GM12878 (cell line): ENCODE measurements at places on chromosomes 1 and 21. TPM values are rescaled to one million over a fixed set of nuclear protein-coding genes. Genes with fewer than 3 reads are reported as not detected.

DNA sequence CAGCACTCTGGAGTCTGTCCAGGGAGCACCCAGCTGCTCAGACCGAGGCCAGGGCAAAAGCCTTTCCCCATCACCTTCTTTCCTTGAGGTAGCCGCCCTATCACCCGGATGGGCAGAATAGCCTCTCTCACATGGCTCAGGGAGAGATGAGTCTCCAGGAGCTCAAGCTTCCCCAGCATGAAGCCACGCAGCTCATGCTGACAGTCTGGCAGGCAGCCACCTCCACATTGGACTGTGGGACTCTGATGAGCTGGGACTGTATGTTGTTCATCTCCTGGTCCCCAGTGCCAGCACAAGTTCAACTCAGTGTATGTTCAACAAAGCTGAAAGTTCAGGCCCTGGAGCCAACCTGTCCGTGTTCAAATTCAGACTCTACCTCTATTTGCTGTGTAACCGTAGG is 75.2 kb upstream of the ZC3H12A start:
- H3K27ac ChIP-seq, result no peak overlapping the region
- peaks cover 1% of the 10 kb centered on the region; the same call in 1 of the 2 replicates for H3K27me3 ChIP-seq
- no peaks in the 10 kb centered on the region for H3K4me1 ChIP-seq
- no peak overlapping the region for H3K4me3 ChIP-seq

GRCh38 chr1:74811436-74812179 is 78.7 kb downstream of the TYW3 start:
- H3K36me3 ChIP-seq, result no peaks in the 10 kb centered on the region
- no peaks in the 10 kb centered on the region for H3K27me3 ChIP-seq
- peaks cover 16% of the 10 kb centered on the region for H3K4me1 ChIP-seq
- H3K27ac ChIP-seq, result peak overlapping the region; percentile 31; the same call in 1 of the 2 replicates
- no peak overlapping the region; the same call in 1 of the 2 replicates for H3K4me3 ChIP-seq

DNA sequence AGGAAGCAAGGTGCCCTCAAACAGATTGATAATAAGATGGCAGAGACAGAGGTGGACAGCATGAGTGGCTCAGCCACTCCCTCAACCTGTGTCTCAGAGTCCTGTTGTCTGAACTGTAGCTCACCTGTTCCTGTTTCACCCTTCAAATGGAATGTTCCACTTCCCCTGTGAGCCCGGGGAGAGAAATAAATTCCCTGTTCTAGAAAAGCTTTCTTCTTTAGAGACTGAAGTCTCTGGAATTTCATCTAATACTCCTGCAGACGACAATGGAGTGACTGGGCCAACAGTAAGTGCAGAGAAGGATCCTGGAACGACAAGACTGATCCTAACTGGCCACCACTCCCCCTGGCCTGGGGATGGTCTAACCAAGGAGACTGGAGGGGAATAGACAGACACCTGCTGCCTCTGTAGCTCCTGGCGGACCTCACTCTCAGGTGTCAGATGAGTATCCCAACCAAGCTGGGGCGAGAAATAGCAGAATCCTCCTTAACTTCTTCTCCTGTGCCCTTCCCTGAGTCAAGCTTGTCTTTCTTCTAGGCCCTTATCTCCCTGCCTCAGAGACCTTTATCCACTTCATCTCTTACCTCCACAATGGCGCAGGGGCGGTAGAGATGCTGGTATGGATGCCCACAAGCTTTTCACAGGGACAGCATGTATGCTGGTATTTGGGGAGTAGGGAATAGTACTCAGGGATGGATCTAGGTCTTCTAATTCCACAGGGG is 45.4 kb downstream of the PLEKHA6 start:
- DNase-seq, result no peak
- H3K4me1 ChIP-seq, result no peaks in the 10 kb centered on the region
- no peak overlapping the region for H3K4me3 ChIP-seq
- peaks cover 8% of the 10 kb centered on the region for H3K27me3 ChIP-seq
- no peaks in the 10 kb centered on the region for H3K36me3 ChIP-seq
- H3K27ac ChIP-seq, result no peak overlapping the region

- no peaks in the 10 kb centered on the region for H3K27me3 ChIP-seq
- no peak overlapping the region for H3K27ac ChIP-seq
- DNase-seq, result no peak
- H3K4me3 ChIP-seq, result no peak overlapping the region
- H3K4me1 ChIP-seq, result no peaks in the 10 kb centered on the region
Measured at GRCh38 chr1:163063610-163064009, 5.6 kb upstream of the RGS4 start.

GRCh38 chr1:89719502-89720306 is 86.8 kb downstream of the LRRC8C start:
- 0 out of 2 replicates have a peak overlapping the region, but pooled peaks have one; percentile 4 for H3K27ac ChIP-seq
- H3K4me3 ChIP-seq, result 0 out of 2 replicates have a peak overlapping the region, but pooled peaks have one; percentile 19
- H3K36me3 ChIP-seq, result no peaks in the 10 kb centered on the region
- peak; percentile 80 for DNase-seq

ETV3 gene
- 13.8 and 15.8 TPM in 2 replicates for total RNA-seq

PLA2G2C gene
- not detected in 2 replicates for total RNA-seq

DNA sequence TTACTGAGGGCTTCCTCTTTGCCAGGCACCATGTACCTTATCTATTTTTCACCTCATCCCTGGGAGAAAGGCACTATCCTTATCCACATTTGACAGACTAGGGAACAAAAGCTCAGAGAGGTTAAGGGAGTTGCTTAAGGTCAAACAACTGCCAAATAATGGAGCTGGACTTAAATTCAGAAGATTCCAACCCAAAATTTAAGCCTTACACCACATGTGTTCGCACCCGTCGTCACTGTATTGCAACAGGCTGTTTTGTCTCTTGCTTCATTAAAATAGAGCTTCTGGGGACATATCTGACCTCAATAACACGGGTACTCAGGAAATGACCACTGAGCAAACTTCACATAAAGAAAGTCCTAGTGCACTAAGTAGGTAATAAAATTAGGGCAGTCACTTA is 62.0 kb downstream of the TRABD2B start:
- H3K4me1 ChIP-seq, result no peaks in the 10 kb centered on the region
- no peak overlapping the region for H3K4me3 ChIP-seq
- H3K27me3 ChIP-seq, result no peaks in the 10 kb centered on the region
- DNase-seq, result no peak
- no peak overlapping the region for H3K27ac ChIP-seq

- no peaks in the 10 kb centered on the region for H3K27me3 ChIP-seq
- H3K36me3 ChIP-seq, result no peaks in the 10 kb centered on the region
- H3K4me3 ChIP-seq, result no peak overlapping the region
- H3K4me1 ChIP-seq, result peaks cover under 1% of the 10 kb centered on the region; the same call in 1 of the 2 replicates
- DNase-seq, result no peak
- no peak overlapping the region for H3K27ac ChIP-seq
Measured at GRCh38 chr1:219587801-219588561, 24.9 kb downstream of the ZC3H11B start.

DNA sequence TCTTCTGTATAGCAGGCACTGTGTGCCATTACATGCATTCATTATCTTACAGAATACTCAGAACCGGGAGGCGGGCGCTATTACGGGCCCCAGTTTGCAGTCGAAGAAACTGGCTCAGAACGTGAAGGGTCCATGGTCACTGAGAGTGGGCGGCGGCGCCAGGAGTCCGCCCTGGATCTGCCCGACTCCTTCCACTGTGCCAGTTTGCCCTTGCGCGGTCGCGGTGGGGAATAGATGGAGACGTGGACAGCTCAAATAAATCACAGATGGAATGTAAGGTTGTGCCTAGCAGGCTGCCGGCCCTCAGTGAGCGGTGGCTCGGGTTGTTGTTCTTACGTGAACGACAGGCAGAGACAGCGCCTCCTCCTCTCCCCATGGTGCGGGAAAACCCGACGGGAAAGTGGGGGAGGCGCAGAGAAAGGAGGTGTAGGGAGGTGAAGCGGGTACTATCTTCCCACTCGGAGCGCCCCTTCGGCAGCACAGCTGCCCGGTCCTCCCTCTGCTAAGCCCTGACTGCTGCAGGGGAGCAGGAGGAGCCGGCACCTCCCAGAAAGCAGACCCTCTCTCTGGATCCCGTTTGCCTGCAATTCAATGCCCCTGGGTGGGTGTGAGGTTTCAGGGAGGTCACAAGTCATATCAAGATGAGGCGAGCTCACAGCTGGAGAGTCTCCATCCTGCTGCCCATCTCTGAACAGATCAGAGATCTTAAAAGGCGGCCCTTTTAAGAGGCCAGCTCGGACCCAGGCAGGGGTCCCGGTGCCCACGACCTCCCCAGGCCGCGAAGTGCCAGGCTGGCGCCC is 1.1 kb downstream of the COL9A2 start:
- DNase-seq, result no peak
- no peaks in the 10 kb centered on the region for H3K36me3 ChIP-seq
- peak overlapping the region; percentile 70 for H3K4me3 ChIP-seq

GRCh38 chr1:222443566-222443965 is 104.3 kb downstream of the HHIPL2 start:
- H3K27me3 ChIP-seq, result no peaks in the 10 kb centered on the region
- H3K27ac ChIP-seq, result no peak overlapping the region
- H3K36me3 ChIP-seq, result no peaks in the 10 kb centered on the region
- H3K4me1 ChIP-seq, result no peaks in the 10 kb centered on the region
- no peak overlapping the region for H3K4me3 ChIP-seq
- no peak for DNase-seq

- peaks cover 22% of the 10 kb centered on the region for H3K4me1 ChIP-seq
- no peaks in the 10 kb centered on the region for H3K27me3 ChIP-seq
- H3K4me3 ChIP-seq, result no peak overlapping the region
- H3K27ac ChIP-seq, result no peak overlapping the region
- no peak for DNase-seq
Measured at GRCh38 chr1:27141266-27142003, 13.5 kb downstream of the SLC9A1 start.

GRCh38 chr1:199629624-199630023 is 397.9 kb upstream of the NR5A2 start:
- H3K4me3 ChIP-seq, result no peak overlapping the region
- H3K36me3 ChIP-seq, result no peaks in the 10 kb centered on the region
- H3K27me3 ChIP-seq, result no peaks in the 10 kb centered on the region
- no peak for DNase-seq
- no peaks in the 10 kb centered on the region for H3K4me1 ChIP-seq

OR2G2 gene
- total RNA-seq, result not detected in 2 replicates

RIMKLA gene
- 0.05 and 0.19 TPM in 2 replicates for total RNA-seq

DNA sequence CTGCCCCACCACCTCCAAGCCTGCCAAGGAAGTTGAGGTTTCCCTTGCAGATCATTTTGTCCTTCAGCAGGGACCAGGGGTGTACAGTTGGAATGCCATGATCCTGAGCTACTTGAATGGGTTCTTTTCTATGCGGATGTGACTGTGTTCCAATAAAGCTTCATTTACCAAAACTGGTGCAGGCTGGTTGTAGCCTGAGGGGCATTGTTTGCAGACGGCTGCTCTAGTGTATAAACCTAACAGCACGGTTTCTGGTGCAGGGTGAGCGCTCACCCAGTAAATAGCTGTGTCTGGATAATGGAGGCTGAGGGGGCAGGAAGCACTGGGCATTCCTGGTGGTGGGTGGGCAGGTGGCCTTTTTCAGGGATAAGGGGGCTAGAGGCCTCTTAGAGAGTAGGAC is 72.7 kb upstream of the ACTL8 start:
- no peak overlapping the region for H3K27ac ChIP-seq
- no peaks in the 10 kb centered on the region; the same call in none of the 2 replicates for H3K27me3 ChIP-seq
- no peak overlapping the region for H3K4me3 ChIP-seq
- no peak for DNase-seq
- no peaks in the 10 kb centered on the region for H3K4me1 ChIP-seq

DNA sequence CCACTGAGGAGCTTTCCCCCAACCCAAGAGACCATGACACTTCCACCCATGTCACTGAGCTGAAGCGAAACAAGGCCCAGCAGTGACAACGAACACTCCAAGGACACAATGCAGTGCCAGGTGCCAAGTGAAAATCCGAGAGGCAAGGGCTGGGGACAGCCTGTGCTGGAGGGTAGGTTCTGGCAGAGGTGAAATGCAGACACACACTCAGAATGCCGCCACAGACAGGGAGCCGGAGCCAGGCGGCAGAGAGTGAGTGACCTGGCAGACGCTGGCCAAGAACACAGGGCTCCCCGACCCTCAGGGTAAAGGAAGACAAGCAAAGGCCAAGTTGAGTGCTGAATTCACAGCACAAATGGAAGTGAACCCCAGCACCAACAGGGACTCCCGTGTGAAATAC is 78.9 kb downstream of the CD46 start:
- peaks cover 47% of the 10 kb centered on the region for H3K4me1 ChIP-seq
- DNase-seq, result no peak
- H3K4me3 ChIP-seq, result no peak overlapping the region
- H3K36me3 ChIP-seq, result no peaks in the 10 kb centered on the region

DNA sequence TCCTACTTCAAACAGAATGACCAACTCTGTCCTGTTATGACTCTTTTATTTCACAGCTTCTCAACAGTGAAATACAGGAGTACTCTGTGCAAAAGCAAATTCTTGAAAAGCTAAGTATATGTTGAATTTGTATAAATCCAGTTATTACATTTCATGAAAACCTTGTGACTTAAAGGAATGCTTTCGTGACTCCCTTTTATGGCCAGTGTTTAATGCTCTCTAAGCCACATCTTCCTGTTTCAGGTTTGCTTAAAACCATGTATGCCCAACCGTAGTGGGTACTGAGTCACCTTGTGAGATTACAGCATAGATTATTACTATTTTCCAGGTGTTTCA is 40.2 kb upstream of the KIF1B start:
- peak overlapping the region; percentile 83 for H3K27ac ChIP-seq
- no peaks in the 10 kb centered on the region for H3K27me3 ChIP-seq
- H3K4me3 ChIP-seq, result no peak overlapping the region
- H3K36me3 ChIP-seq, result peaks cover 3% of the 10 kb centered on the region

ITLN2 gene
- total RNA-seq, result not detected in 2 replicates

DNA sequence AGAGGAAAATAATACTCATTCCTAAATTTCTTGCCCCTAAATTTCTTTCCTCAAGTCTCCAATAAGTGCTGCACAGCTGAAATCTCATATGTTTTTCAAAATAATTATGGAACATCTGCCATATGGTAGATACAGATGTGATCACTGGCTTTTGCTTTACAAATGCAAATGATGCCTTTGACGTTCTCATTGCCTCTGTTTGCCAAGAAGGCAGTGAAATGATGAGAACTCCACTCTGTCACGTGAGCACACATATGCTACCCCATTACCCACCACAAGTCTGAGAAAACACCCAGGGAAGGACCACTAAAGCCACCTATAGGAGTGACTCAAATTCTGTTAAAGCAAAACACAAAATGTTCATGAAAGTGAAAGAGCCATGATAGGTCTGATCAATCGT is 43.9 kb downstream of the DSCAM start:
- H3K4me3 ChIP-seq, result no peak overlapping the region
- H3K4me1 ChIP-seq, result no peaks in the 10 kb centered on the region
- no peak for DNase-seq
- no peaks in the 10 kb centered on the region for H3K27me3 ChIP-seq

DNA sequence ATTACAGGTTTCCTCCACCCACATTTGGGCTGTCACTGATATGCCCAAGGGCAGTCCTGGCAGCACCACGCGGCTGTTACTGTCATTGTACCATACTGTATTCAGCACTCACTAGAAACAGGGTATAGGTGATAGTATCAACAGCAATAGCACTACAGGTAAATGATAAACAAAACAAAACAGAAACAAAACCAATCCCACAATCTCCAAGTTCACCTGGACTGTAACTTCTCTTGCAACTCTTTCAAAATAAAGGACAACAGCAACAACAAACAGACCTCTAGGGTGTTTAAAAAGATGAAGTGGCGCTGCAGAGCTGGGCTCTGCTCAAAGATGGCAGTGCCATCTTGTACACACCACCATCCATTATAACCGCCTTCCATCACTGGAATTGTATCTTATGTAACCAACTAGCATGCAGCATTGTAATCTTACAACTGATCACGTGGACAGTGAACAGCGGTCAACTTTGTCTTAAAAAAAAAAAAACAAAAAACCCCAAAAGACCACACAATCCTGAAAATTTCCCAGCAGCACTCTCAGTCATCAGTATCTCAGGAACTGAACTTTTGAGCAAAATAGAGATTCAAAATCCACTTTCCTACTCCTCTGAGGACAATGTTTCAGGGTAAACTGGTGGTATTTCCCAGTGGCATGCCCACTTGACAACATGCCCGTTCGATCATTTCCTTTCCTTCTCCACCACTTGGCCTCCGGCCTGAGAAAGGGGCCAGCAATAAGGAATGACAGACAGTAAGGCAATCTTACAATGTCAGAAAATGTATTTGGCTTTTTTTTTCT is 3.8 kb downstream of the IRF2BP2 start:
- H3K27me3 ChIP-seq, result no peaks in the 10 kb centered on the region
- peaks cover 6% of the 10 kb centered on the region for H3K4me1 ChIP-seq
- H3K4me3 ChIP-seq, result peak overlapping the region; percentile 91

TTLL7 gene
- 0.72 and 1.4 TPM in 2 replicates for total RNA-seq
